Fibroblast of lung (primary cell): ENCODE measurements at places on chromosomes 5 and 9.

DNA sequence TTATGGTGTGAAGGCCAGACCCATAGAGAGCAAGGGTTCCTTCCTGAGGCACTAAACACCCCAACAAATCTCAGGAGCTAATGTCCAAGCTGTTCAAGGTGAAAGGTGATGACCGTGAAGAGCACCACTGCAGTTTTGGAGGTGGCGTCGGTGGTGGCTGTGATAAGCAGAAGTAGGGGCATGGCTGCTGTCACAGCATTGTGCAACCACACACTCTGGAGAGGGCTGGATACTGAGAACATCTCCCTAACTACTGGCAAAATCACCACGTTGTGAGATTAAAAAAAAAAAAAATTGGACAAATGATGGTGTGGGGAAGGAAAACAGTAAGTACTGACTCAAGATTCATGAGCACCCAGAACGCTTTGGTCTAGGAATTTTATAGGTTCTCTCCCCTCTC lies 156.5 kb downstream of the PJA2 start:
- no peak overlapping the region for H3K4me3 ChIP-seq
- no peak for DNase-seq
- no peaks in the 10 kb centered on the region for H3K4me1 ChIP-seq
- H3K27me3 ChIP-seq, result no peaks in the 10 kb centered on the region
- no peak overlapping the region for H3K27ac ChIP-seq

- H3K27me3 ChIP-seq, result no peaks in the 10 kb centered on the region
- no peak for DNase-seq
- no peaks in the 10 kb centered on the region for H3K4me1 ChIP-seq
- no peak overlapping the region for H3K4me3 ChIP-seq
Measured at GRCh38 chr5:167155387-167156005, 1135.9 kb upstream of the WWC1 start.

DNA sequence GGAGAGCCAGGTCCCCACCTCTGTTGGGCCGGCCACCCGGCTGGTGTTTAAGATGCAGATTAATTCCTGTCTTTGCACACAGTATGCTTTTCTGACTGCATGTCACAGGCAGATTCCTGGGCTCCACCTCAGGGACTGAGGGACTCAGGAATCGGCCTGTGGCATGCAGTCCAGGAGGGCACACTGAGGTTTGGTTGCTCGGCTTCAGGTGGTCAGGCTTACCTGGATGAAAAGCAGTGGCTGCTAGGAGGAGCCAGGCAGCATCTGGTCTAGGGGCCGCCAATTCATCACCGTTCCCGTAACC lies 1.1 kb downstream of the WDR5 start:
- peaks cover 3% of the 10 kb centered on the region for H3K36me3 ChIP-seq
- H3K4me1 ChIP-seq, result peaks cover 20% of the 10 kb centered on the region
- H3K4me3 ChIP-seq, result peak overlapping the region; percentile 96
- H3K27me3 ChIP-seq, result no peaks in the 10 kb centered on the region
- no peak for DNase-seq
- H3K27ac ChIP-seq, result peak overlapping the region; percentile 80

DNA sequence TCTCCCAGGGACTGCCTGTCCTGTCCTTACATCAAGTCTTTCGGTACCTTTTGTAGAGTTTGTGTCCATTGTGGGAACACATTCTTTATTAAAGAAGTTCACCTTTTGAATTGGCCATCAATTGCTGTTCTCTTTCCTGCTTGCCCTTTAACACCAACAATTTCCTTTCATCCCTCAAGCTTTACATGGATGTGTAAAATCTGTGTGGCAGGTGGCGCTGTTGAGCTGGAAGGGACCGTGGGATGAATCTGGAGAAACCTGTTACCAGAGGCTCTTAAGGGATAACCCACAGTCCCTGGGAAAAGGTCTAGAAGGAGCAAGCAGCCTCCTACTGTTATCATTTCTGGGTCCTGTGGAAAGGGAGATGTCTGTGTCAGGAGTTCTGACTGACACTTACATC lies 7.9 kb upstream of the ZFP62 start:
- no peak overlapping the region for H3K27ac ChIP-seq
- no peak overlapping the region for H3K4me3 ChIP-seq
- H3K27me3 ChIP-seq, result no peaks in the 10 kb centered on the region
- peak; percentile 75 for DNase-seq
- no peaks in the 10 kb centered on the region for H3K4me1 ChIP-seq
- H3K36me3 ChIP-seq, result no peaks in the 10 kb centered on the region

- H3K4me1 ChIP-seq, result peaks cover 19% of the 10 kb centered on the region
- peak overlapping the region; percentile 66 for H3K27ac ChIP-seq
- H3K36me3 ChIP-seq, result no peaks in the 10 kb centered on the region
- DNase-seq, result peak; percentile 98
- no peak overlapping the region for H3K4me3 ChIP-seq
- no peaks in the 10 kb centered on the region for H3K27me3 ChIP-seq
Measured at GRCh38 chr5:87120518-87121303, 147.0 kb upstream of the RASA1 start.

GRCh38 chr9:20518737-20519136 lies 103.6 kb downstream of the MLLT3 start:
- H3K27ac ChIP-seq, result no peak overlapping the region
- no peak overlapping the region for H3K4me3 ChIP-seq
- no peaks in the 10 kb centered on the region for H3K27me3 ChIP-seq
- H3K36me3 ChIP-seq, result no peaks in the 10 kb centered on the region

GRCh38 chr5:151243564-151243963 lies 9.4 kb upstream of the GM2A start:
- no peak overlapping the region for H3K4me3 ChIP-seq
- H3K27ac ChIP-seq, result no peak overlapping the region
- H3K4me1 ChIP-seq, result no peaks in the 10 kb centered on the region

GRCh38 chr9:114958021-114958843 lies 27.8 kb upstream of the TNFSF8 start:
- H3K27me3 ChIP-seq, result peaks cover 6% of the 10 kb centered on the region
- no peak overlapping the region for H3K27ac ChIP-seq
- no peak overlapping the region for H3K4me3 ChIP-seq
- peaks cover 9% of the 10 kb centered on the region for H3K4me1 ChIP-seq

DNA sequence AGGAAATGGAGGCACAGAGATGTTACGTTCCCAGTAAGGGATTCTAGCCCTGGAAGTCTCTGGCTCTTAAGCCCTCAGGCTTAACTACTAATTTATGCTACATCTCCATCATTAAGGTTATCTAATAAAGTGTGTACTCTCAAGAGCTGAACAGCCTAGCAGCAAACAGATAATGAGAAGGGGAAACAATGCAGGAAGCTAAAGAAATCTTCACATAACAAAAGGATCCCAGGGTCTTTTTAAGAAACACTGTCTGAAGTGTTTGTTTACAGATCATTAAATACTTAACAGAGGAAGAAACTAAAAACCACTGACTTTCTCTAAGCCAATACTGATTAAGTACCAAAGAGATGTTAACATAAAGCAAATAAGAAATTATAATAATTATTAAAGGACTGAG lies 129.0 kb downstream of the PAPPA start:
- H3K4me3 ChIP-seq, result no peak overlapping the region
- H3K4me1 ChIP-seq, result no peaks in the 10 kb centered on the region
- no peaks in the 10 kb centered on the region for H3K36me3 ChIP-seq
- H3K27me3 ChIP-seq, result no peaks in the 10 kb centered on the region
- no peak for DNase-seq
- H3K27ac ChIP-seq, result no peak overlapping the region

DNA sequence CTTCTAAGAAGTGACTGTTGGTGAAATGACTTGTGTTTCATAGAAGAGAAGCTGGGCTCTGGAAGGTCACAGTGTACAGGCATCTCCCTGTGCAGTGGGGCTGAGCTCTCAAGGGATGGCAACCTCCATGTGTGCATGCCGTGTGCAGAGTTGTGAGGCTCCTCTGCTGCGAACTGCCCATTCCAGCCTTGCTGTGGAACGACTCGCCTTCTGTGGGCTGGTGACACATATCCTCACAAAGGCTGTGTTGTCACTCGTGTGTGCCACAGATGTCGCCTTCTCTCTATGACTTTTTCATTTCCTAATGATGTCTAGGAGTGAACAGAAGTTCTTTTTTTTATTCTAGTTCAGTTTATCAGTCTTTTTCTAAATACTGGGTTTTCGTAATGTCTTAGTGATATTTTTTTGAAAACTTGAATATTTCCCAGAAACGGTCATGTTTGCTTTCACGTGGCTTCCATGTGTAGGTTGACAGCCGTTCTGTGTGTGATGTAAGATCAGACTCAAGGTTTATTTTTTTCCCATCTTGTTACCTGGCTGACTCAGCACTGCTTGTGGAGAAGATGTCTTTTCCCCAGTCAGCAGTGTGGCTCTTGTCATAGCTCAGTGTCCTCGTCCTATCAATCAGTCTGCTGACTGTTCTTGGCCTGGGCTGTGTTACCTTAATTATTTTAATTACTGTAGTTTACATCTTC lies 57.3 kb upstream of the CACNA1B start:
- no peaks in the 10 kb centered on the region for H3K4me1 ChIP-seq
- H3K27me3 ChIP-seq, result no peaks in the 10 kb centered on the region
- H3K4me3 ChIP-seq, result no peak overlapping the region
- no peak overlapping the region for H3K27ac ChIP-seq
- H3K36me3 ChIP-seq, result peaks cover 22% of the 10 kb centered on the region
- DNase-seq, result no peak

GRCh38 chr5:163916376-163916775 lies 411.0 kb downstream of the MAT2B start:
- H3K36me3 ChIP-seq, result no peaks in the 10 kb centered on the region
- no peak overlapping the region for H3K27ac ChIP-seq
- H3K27me3 ChIP-seq, result no peaks in the 10 kb centered on the region
- no peak overlapping the region for H3K4me3 ChIP-seq
- DNase-seq, result peak; percentile 24

GRCh38 chr5:23367874-23368273 lies 139.5 kb upstream of the PRDM9 start:
- H3K4me3 ChIP-seq, result no peak overlapping the region
- H3K4me1 ChIP-seq, result no peaks in the 10 kb centered on the region
- no peak for DNase-seq
- no peak overlapping the region for H3K27ac ChIP-seq

DNA sequence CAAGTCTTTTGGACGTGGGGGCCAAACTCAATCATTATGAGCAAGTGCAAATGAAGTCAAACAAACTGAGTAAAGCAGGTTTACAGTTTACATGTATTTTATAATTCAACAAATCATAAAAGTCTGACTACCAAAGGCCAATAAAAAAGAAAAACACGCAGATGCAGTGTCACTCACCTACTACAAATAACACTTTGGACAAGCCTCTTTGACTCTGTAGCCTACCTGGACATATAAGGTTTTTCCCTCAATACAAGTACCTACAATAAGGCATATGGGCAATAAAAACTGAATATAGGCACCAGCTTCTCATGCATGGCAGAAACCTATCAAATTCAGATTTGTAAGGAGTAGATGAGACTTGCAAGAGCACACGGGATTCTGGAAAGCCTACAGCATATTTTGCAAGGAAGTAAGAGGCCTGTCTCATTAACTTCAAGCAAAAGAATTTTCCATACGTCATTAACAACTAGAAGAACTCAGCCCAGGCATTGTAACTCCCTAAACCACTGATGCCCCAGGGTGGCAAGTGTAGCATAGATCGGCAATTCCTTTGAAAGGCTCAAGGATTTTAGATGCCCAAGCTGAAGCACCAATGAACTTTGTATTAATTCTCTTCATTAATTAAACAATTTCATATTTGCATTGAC lies 21.7 kb downstream of the ARL15 start:
- no peak overlapping the region for H3K4me3 ChIP-seq
- H3K4me1 ChIP-seq, result no peaks in the 10 kb centered on the region
- H3K27me3 ChIP-seq, result no peaks in the 10 kb centered on the region
- H3K36me3 ChIP-seq, result no peaks in the 10 kb centered on the region
- no peak for DNase-seq

DNA sequence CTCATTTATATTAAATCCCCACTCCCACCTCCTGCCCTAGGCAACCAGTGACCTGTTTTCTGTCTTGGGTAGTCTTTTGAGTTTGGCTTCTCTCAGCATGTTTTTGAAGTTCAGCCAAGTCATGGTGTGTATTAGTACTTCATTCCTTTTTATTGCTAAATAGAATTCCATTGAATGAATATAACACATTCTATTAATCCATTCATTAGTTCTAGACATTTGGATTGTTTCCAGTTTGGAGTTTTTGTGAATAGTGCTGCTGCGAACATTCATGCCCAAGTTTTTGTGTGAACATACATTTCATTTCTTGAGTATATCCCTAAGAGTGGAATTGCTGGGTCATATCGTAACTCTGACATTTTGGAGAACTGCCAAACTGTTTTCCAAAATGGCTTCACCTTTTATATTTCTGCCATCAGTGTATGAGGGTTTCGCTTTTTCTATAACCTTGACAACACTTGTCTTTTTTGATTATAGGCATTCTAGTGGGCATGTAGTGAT lies 2.7 kb downstream of the ZNF346 start:
- no peaks in the 10 kb centered on the region for H3K36me3 ChIP-seq
- peak; percentile 36 for DNase-seq
- no peak overlapping the region for H3K4me3 ChIP-seq
- H3K27me3 ChIP-seq, result no peaks in the 10 kb centered on the region

GRCh38 chr5:141430332-141431113 lies at the start of gene PCDHGA12:
Gene PCDHGA12, plus strand, starts transcription at chr5:141430507. Its CDS starts 253 bp downstream, at chr5:141430760.
- H3K4me1 ChIP-seq, result no peaks in the 10 kb centered on the region
- DNase-seq, result peak; percentile 94
- peak within 1 kb of the TSS; percentile 59 for H3K27ac ChIP-seq

DNA sequence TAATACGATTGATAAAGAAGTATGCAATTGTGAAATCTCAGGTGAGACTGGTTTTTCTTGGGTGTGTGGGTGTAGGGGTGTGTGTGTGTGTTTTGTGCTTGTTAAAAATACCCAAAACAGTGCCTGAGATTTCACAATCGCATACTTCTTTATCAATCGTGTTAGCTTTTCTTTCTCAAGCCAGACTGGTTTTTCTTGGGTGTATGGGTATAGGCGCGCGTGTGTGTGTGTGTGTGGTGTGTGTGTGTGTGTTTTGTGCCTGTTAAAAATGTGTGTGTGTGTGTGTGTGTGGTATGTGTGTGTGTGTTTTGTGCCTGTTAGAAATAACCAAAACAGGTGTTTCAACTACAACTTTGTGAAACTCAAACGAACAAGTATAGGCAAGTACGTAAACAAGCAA lies 53.7 kb downstream of the CERT1 start:
- no peak overlapping the region for H3K27ac ChIP-seq
- no peaks in the 10 kb centered on the region for H3K4me1 ChIP-seq
- no peak for DNase-seq
- no peaks in the 10 kb centered on the region for H3K36me3 ChIP-seq

DNA sequence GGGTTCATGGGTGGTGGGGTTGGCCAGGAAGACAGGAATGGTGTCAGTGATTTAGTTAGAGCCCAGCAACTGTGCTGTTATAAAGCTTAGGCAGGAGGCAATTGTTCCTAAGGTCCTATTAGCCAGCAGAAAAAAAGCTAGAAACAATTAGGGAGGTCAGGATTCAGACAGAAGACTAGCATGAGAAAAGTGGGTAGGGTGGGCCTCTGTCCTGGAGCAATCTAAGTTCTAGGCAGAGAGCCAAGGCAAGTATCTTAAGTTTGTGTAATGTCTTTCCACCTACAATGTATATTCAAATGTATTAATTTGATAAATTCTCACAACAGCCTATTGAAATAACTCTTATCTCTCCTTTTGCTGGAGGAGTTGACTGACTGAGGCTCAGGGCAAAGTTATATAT lies 6.1 kb upstream of the ZFAND5 start:
- H3K4me1 ChIP-seq, result no peaks in the 10 kb centered on the region
- no peak overlapping the region for H3K27ac ChIP-seq
- no peaks in the 10 kb centered on the region for H3K27me3 ChIP-seq
- no peaks in the 10 kb centered on the region for H3K36me3 ChIP-seq
- no peak for DNase-seq
